A673 (cell line): ENCODE measurements at places on chromosomes 16 and 17. TPM values are rescaled to one million over a fixed set of nuclear protein-coding genes. Genes with fewer than 3 reads are reported as not detected.

GRCh38 chr17:46135126-46135812, 58.0 kb downstream of the KANSL1 start:
- no peak for DNase-seq

- no peak for DNase-seq
Measured at GRCh38 chr16:56245197-56245596, 53.9 kb downstream of the GNAO1 start.

- no peak for DNase-seq
Measured at GRCh38 chr17:11221196-11221595, 19.8 kb upstream of the SHISA6 start.

GRCh38 chr16:749010-749409, 8.2 kb upstream of the CIAO3 start:
- no peak for DNase-seq

- no peak for DNase-seq
Measured at GRCh38 chr17:48016112-48016511, 21.5 kb downstream of the COPZ2 start.

DNA sequence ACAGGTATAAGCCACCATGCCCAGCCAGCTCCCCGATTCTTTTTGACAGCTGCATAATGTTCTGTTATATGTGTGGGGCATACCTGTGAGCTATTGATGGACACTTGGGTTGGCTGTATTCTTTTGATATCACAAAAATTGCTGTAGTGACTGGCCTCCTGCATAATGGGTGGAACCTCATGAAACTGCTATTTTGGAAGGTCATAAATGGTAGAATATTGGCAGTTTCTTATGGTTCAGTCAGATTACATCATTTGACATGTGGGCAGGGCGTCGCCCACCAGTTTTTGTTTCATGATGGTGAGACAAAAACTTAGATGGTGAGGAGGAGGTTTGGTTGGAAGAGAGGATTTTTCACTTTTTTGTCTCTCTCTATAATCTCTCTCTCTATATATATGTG, 26.7 kb upstream of the POLR3E start:
- DNase-seq = no peak

ALG1 gene
- total RNA-seq = 29.5 and 29.8 TPM in 2 replicates

RPTOR gene
- total RNA-seq = 54.7 and 55.2 TPM in 2 replicates

RHBDL3 gene
- total RNA-seq = 0.80 and 0.90 TPM in 2 replicates

KRT15 gene
- not detected in 2 replicates for total RNA-seq
